ENCODE measurements at places on chromosomes 4 and X. TPM values are rescaled to one million over a fixed set of nuclear protein-coding genes. Genes with fewer than 3 reads are reported as not detected.

The F8A3 gene
- total RNA-seq, result 1.3 TPM

The GPR34 gene
- total RNA-seq, result not detected

The EDA2R gene
- 6.3 TPM for total RNA-seq

The GRSF1 gene
- total RNA-seq, result 93.0 TPM

The APBB2 gene
- 93.3 TPM for total RNA-seq

The ITIH6 gene
- not detected for total RNA-seq

The PCYT1B gene
- total RNA-seq, result under 0.01 TPM

The CCDC160 gene
- not detected for total RNA-seq

The GATA1 gene
- not detected for total RNA-seq

The FAM133A gene
- not detected for total RNA-seq

The SERTM2 gene
- not detected for total RNA-seq

The SLITRK2 gene
- total RNA-seq, result not detected

The UGDH gene
- 112 TPM for total RNA-seq

The PNCK gene
- 0.09 TPM for total RNA-seq

The SPANXA2 gene
- total RNA-seq, result not detected

The SHROOM3 gene
- 5.5 TPM for total RNA-seq

The GPRASP1 gene
- 2.2 TPM for total RNA-seq

The DUX4 gene
- total RNA-seq, result not detected

The MRFAP1 gene
- 175 TPM for total RNA-seq

The HAND2 gene
- 1.7 TPM for total RNA-seq

The SMR3B gene
- total RNA-seq, result not detected

The BEND2 gene
- not detected for total RNA-seq

The ZNF630 gene
- 0.54 TPM for total RNA-seq

The UGT2B11 gene
- total RNA-seq, result not detected

The RRH gene
- total RNA-seq, result 0.09 TPM

The TMEM35A gene
- 1.8 TPM for total RNA-seq

The TCEAL1 gene
- total RNA-seq, result 12.5 TPM

The DUSP9 gene
- under 0.01 TPM for total RNA-seq

The ITGB1BP2 gene
- 2.1 TPM for total RNA-seq

The TBC1D19 gene
- total RNA-seq, result 8.5 TPM

The PGAM4 gene
- not detected for total RNA-seq

The CYTL1 gene
- total RNA-seq, result 30.6 TPM

The KIAA1210 gene
- not detected for total RNA-seq

The GUCY1B1 gene
- total RNA-seq, result 2.2 TPM

The ERAS gene
- not detected for total RNA-seq

The PPARGC1A gene
- not detected for total RNA-seq

The RS1 gene
- total RNA-seq, result not detected

The UGT8 gene
- not detected for total RNA-seq

The IL2 gene
- total RNA-seq, result not detected

The NHS gene
- total RNA-seq, result under 0.01 TPM

The GAB3 gene
- total RNA-seq, result 5.2 TPM

The BCAP31 gene
- total RNA-seq, result 294 TPM

The GLRA2 gene
- not detected for total RNA-seq

The PPP4R3C gene
- not detected for total RNA-seq

The PDE6B gene
- total RNA-seq, result 3.2 TPM

The PPP2R2C gene
- 0.66 TPM for total RNA-seq

The UGT2A3 gene
- not detected for total RNA-seq

The GPR173 gene
- 4.0 TPM for total RNA-seq

The CT45A1 gene
- not detected for total RNA-seq

The MAGEB17 gene
- 0.19 TPM for total RNA-seq

The CSAG3 gene
- not detected for total RNA-seq

The ABLIM2 gene
- total RNA-seq, result 0.27 TPM

The GLRB gene
- 5.1 TPM for total RNA-seq

All from endothelial cell of coronary artery (primary cell).